CD4-positive, alpha-beta T cell treated with Interleukin-12 subunit alpha and Interleukin-12 subunit beta, for 1 hour (primary cell): ENCODE measurements at places on chromosomes 3 and 15.
A peak's percentile ranks its signal among the peaks of the same experiment; 100 is the strongest.

DNA sequence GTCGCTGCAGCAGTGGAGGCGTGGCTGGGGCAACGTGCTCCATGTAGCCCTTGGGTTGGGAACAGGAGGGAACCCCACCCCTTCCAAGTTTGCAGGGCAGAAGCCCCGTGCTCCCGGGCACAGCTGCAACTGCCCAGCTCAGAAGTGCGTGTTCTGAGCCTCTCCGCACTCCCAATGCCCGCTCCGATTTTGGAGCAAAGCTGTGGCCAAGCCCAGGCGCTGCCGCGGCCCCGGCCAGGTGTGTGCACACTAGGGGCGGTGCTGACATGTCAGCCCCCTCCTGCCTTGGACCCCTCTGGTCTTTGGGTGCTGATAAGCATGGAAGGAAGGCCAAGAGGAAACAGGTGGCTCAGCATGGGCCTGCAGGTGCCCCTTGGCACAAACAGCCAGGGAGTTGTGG is 87.6 kb upstream of the TTBK2 start:
- DNase-seq, result no peak

DNA sequence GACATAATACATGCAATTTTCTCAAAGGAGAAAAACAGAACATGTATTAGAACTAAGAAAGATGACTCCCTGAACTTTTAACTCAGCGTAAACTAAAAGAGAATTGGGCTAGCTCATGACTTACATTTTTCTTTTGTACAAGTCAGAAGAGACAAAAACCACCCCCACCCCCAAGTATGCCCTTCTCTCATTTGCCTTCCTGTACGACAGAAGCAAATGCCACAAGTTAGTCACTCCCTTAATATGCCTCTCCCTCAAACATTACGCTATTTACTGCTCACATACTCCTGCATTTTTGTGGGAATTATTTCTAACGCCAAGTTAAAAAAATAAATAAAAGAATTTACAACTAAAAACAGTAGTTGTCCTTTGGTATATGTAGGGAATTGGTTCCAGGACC is 22.0 kb downstream of the CPEB1 start:
- no peak for DNase-seq

DNA sequence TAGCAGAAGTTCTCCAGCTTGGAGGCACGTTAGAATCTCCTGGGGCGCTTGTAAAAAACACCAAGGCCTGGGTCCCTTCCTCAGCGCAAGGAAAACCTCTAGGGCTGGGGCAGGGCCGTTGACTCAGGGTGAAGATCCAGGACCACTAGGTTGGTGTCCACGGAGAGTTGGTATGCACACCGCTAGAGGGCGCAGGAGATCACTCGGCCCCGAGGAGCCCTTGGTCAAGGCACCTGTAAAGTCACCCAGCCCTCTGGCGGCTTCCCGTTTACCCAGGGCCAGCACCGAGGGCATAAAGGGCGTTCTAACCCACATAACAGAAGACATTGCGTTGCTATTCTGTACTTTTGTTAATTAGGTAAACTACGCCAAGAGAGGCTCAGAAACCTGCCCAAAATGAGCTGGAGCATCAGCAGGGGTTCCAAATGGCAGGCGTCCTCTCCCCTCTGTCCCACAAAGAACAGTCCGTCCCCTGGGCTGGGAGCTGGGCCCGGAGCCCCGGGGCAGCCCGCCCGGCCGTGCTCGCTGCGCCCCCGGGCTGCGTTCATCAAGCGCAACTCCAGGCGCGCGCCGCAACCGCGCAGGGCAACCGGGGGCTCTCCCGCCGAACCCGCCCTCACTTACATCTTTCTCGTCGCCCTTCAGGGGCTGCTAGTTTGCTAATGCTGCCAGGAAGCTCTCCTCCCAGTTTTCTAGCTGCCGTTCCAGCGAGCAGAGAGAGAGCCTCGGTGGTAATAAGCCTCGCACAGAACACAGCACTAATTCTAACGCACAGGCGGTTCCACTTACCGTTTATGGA is 332.1 kb downstream of the ARRDC4 start:
- no peak for DNase-seq

- no peak for DNase-seq
Observed at GRCh38 chr15:72786676-72787345, 3.3 kb upstream of the ADPGK start.

GRCh38 chr15:38670128-38671005 is 105.8 kb upstream of the RASGRP1 start:
- DNase-seq, result peak; percentile 86

DNA sequence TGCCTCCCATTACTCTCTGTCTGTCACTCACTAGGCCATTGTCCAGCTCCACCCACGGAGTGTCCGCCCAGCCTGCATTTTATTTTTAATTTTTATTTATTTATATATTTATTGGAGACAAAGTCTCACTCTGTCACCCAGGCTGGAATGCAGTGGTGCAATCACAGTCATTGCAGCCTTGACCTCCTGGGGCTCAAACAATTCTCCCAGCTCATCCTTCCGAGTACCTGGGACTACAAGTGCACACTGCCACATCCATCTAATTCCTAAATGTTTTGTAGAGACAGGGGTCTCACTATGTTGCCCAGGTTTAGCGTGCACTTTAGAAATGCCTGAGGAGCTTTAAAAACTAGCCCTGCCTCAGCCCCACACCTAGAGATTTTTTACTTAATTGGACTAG is 141.5 kb downstream of the LIPC start:
- no peak for DNase-seq

DNA sequence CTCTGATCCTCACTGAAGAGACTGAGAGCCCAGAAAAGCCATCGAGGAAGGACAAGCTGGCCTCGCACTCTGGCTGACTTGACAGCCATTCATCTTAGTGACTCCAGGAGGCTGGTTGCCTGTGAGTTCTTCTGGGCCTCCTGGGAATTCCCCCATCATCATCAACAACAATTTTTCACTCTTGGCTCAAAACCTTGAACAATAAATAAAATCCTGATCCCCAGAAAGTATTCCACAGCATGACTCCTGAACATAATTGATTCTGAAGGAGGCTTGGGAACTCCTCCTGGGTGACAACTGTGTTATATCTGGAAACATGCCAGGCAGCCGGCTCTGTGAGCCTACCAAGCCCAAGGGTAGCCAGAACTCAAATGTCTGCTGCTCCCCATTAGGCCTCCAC is 188.6 kb downstream of the SHQ1 start:
- DNase-seq, result no peak

- DNase-seq, result no peak
Observed at GRCh38 chr3:58206406-58207011, 4.3 kb downstream of the DNASE1L3 start.

- no peak for DNase-seq
Observed at GRCh38 chr3:14307656-14308302, 94.6 kb upstream of the SLC6A6 start.

- DNase-seq, result no peak
Observed at GRCh38 chr15:99998661-99999101, 265.4 kb upstream of the LYSMD4 start.

DNA sequence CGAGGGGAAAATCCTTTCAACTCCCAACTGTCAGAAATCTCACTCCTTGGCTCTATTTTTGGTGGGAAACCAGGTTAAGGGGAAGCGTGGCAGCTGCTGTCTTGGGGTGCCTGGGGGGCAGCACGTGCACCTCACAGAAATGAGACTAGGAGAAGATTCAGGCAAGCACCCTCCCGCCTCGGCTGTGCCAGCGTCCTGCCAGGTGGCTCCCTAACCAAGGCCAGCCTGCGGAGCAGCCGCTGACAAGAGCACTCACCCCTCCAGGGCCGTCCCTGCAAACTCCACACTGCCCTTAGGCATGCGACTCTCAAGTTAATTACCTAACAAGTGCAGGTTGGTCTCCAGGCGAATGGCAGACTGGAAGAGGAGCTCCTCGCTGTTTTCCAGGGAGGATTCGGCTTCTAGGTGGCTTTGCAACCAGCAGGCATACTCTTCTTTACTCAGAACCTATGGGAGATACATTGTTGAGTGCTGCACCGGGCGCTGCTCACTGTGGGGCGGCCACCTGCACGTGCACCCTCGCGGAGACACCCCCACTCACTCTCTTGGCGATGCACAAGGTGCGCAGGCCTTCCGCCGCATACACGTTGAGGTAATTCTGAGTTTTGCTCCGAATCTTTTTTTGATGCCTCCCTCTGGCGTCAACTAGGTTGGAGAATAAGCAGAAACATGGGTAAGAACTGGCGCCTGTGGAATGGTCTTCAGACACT is 155.3 kb downstream of the ATP10A start:
- DNase-seq, result no peak

GRCh38 chr3:39408493-39409372 is 2.2 kb downstream of the RPSA start:
- peak; percentile 47 for DNase-seq

DNA sequence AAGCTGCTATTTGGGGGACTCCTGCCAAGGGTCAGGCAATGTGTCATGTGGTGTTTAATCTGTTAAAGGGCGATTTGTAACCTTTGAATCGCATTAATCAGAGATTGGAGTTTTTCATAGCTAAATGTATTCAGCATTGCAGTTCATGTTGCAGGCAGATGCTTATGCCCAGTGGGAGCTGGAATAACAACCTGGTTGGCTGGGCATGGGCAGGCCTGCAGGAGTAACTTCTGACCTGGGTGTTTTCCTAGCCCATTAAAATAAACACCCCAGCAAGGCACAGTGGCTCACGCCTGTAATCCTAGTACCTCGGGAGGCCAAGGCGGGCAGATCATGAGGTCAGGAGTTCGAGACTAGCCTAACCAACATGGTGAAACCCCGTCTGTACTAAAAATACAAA is 268.7 kb downstream of the BBX start:
- no peak for DNase-seq

GRCh38 chr3:121817753-121818152 is 17.1 kb downstream of the IQCB1 start:
- no peak for DNase-seq

DNA sequence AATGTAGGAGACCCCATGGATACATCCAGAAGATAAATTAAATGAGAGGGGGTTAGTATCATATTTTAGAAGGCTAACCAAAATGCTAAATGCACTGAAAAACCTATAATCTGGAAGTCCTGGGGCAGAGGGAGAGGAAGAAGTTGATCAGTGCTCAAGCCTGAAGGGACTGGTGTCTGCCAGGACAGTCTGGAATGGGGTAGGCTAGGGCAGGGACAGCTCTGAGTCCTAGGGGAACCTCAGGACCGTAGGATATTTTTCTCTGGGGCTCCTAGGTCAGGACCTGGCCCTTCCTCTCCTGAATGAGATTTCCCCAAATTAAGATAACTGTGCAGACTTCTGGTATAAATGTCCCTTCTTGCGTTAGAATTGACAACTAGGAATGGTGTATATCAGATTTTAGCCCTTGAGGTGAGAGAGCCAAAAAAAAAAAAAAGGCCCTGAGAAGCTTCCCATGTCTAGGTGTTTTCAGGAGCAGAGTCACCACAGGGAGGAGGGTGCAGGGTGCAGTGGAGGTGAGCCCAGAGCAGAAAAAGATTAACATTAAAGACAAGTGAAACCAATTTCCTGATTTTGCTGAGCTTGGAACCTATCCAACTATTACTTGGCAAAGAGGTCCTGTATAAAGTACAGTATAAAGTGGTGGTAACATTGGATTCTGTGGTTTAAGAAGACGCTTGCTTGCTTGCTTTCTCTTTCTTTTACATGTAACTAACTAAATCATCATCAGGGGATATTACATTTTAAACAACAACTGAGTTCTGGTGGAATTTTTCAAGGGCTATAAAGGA is 63.5 kb downstream of the HACD2 start:
- peak; percentile 7 for DNase-seq

DNA sequence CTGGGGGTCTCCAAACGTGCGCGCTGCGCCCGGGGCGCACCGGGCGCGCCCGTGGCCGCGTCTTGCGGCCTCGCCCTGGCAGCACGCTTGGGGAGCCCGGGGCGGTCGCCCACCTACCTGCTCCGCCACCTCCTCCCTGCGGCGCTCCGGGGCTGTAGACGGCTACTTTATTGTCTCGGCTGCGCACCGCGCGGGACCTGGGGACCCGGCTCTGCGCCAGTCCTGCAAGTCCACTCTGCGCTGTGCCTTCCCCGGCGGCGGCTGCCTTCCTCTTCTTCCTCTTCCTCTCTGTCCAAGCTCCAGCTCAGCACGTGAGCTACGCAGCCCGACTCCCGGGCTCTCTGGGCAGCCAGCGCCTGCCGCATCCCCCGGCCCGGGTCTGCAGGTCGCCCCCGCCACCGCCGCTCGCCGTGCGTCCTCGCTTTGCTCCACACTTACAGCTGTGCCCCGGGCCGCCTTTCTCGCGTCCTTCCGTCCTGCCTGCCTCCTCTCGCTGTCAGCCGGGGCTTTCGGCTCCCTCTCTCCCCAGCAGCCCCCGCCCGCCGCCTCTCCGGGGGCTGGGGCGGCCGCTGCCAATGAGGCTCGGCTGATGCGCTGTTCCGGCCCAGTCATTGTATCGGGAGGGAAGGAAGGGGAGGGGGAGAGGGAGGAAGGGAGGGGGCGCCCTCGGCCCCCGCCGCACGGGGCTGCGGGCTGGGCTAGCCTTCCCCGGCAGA is 156.4 kb upstream of the FRMD4B start:
- no peak for DNase-seq

DNA sequence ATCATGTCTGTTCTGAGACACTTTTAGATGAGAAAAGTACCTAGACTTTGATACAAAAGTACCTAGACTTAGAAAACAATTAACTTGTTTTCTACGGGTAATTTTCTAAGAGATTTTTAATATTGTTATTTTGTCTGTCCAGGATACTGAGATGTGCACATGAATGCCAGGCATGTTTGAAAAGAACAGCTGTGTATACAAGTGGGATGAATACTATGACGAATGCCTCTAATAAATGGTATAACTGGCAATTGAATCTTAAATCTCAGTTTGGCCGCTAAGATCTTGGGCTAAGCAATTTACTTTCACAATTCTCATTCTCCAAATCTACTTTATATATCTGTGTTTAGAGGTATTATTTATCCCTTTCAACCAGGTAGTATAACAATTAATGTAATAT is 207.4 kb downstream of the CBLB start:
- no peak for DNase-seq

DNA sequence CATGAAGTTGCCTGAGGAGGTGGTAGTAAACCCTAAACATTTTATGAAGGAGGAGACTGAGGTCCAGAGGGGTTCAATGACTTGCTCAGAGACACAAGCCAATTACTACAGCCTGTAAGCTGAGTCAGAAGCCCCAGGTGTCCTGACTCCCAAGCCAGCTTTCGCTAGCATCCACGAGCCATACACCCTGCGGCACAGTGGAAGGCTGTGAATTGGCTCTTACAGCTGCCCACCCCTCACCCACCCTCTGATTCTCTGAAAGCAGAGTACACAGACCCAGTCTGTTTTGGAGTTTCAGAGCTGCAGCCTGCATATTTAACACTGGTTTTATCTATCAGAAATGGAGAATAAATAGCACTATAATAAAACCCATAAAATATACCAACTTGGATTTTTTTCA is 253.4 kb downstream of the IGSF11 start:
- no peak for DNase-seq

GRCh38 chr3:46987319-46987742 is 7.9 kb downstream of the NBEAL2 start:
- DNase-seq, result no peak

DNA sequence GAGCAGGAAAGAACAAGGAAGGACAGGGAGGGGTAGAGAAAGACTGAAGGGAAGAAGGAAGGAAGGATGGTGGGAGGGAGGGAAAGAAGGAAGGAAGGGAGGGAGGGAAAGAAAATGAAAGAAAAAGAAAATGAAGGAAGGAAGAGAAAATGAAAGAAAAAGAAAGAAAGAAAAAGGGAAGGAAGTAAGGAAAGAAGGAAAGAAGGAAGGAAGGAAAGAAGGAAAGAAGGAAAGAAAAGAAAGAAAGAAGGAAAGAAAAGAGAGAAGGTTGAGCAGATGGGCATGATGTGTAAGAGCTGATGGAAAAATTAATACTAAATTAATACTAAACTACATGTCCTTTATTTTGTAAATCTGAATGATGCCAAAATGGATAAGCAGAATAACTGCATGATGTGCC is 418.3 kb upstream of the CDIN1 start:
- no peak for DNase-seq

GRCh38 chr3:21356402-21356801 is 394.6 kb downstream of the ZNF385D start:
- no peak for DNase-seq

GRCh38 chr15:95347837-95348236 is 982.7 kb upstream of the NR2F2 start:
- no peak for DNase-seq
